NCI-H526 (cell line): ENCODE measurements at places on chromosomes 16 and 17.

DNA sequence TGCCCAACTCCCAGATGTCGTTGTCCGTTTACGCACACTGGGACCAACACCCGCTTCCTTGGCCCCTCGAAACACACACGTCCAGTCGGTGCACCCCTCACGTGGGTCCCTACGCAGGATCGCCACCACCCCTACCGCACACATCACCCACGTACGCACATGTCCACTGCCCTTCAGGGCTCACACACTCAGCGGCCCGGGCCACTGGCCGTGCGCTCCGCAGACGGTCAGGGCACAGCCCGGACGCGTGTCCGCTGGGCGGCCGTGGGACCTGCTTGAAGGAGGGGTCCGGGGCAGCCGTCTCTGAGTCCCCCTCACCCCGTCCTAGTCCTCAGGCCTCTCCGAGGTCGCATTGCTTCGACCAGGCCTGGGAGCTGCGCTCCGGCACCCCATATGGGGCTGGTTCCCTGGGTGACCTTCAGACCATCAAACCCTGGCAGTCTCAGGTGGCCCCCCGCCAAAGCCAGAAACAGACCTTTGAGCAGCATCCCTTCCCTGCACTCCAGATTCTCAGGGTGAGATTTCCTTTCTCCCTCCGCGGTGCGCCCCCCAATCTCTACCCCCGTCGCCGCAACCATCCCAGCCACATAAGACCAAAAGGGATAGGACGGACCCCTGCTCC is 914 bp upstream of the GPRC5B start:
- DNase-seq = no peak

DNA sequence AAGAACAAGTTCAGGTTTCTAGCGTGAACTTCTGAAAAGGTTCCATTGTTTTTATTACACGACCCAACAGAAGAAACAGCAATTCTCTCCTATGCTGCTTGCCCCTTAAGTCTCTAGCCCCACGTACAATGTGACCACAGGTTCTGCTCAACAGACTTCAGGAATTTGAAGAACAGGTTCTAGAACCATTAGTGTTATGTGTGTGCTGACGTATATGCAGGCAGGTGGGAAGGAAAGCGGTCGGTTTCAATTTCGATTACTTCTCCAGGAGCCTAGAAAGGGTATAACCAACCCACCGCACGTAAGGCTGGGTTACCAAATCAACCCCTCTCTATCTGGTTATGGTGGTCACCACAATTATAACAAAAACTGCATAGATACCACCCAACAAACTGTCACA is 39.4 kb downstream of the XPO6 start:
- DNase-seq = no peak

DNA sequence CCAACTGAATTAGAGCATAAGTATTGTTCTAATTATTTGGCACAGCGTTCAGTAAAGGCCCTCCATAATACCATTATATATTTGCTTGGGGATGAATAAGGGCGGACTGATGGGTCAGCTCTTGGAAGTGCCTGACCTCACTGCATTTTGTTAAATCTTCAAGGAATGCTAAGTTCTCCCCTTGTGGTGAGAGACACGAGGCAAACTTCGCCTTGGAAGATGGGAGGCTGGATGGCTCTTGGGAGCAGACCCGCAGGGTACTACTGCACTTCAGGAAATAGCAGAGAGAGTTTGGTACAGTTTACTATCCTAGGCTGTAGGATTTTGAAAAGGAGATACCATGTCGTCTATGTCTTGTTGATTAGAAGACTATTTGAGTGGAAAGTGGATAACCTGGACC is 87.0 kb upstream of the RPRML start:
- no peak for DNase-seq

- DNase-seq = no peak
These were observed 78.5 kb downstream of the KLHDC4 start for GRCh38 chr16:87687126-87687910.

DNA sequence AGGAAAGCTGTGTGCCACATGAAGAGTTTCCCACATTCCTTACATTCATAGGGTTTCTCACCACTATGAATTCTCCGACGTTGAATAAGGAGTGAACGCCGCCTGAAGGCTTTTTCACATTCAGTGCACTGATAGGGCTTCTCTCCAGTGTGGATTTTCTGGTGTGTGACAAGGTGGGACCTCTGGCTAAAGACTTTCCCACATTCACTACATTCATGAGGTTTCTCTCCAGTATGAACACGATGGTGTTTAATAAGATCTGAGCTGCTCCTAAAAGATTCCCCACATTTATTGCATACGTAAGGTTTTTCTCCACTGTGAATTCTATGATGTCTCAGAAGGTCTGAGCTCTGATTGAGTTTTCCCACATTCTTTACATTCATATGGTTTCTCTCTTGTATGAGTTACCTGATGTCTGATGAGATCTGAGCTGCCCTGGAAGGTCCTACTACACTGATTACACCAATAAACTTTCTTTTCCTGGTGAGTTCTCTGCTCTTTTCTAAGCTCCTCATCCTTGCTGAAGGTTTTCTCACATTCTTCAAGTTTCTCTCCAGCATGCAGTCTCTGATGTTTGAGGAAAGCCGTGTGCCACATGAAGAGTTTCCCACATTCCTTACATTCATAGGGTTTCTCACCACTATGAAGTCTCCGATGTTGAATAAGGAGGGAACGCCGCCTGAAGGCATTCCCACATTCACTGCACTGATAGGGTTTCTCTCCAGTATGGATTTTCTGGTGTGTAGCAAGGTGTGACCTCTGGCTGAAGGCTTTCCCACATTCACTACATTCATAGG is 10.0 kb downstream of the ZNF594 start:
- DNase-seq = no peak

GRCh38 chr17:59221159-59221847 is 992 bp downstream of the GDPD1 start:
- DNase-seq = no peak

DNA sequence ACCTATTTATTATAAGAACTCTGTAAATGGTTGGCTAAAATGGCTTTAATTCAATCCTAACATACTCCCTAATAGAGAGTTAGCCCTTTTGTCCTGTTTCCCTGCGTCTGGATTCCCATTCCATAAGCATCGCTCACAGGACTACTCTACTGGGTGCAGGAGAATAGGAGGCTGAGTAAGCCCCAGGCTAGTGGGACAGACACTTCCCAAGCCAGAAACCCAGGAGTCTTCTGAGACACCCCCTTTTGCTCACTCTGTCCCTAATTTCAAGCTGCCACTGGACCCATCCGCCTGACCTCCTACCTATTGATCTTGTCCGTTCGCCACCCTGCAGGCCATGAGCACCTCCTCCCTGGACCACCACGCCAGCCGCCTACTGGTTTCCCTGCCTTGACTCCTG is 16.7 kb upstream of the TOB1 start:
- DNase-seq = no peak

- no peak for DNase-seq
These were observed 189.4 kb downstream of the RAB11FIP4 start for GRCh38 chr17:31580706-31581490.

- no peak for DNase-seq
These were observed 34.1 kb downstream of the TLE7 start for GRCh38 chr16:71407731-71408130.

- no peak for DNase-seq
These were observed 80.2 kb downstream of the RPTOR start for GRCh38 chr17:80624864-80625263.

DNA sequence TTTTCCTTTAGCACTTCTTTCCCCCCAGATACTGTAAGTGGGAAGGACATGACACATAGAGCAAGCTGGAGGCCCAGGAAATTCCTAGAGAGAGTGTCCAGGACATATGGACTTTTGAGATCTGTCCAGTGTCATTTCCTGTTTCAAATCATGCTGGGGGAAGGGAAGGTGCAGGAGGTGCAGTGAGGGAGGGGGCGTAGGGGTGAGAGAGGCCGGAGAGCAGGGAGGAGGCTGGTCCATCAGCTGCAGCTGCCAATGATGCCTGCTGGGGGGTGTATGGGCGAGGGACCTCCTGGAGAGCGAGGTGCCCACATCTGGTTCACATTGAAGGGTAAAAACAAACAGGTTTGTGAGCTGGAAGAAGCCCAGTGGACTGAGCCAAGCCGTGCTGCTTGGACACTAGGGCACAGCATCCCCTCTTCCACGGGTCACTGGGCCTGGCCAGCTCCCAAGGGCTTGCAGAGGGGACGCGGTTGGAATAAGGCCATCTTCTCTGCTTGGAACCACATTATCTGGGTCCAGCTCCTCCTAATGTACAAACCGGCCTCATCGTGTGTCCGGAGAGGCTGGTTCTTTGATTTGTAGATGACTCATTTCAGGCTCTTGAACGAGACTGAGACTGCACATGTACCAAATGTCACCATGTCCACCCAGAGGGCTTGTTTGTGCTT is 70.4 kb upstream of the SMURF2 start:
- no peak for DNase-seq

DNA sequence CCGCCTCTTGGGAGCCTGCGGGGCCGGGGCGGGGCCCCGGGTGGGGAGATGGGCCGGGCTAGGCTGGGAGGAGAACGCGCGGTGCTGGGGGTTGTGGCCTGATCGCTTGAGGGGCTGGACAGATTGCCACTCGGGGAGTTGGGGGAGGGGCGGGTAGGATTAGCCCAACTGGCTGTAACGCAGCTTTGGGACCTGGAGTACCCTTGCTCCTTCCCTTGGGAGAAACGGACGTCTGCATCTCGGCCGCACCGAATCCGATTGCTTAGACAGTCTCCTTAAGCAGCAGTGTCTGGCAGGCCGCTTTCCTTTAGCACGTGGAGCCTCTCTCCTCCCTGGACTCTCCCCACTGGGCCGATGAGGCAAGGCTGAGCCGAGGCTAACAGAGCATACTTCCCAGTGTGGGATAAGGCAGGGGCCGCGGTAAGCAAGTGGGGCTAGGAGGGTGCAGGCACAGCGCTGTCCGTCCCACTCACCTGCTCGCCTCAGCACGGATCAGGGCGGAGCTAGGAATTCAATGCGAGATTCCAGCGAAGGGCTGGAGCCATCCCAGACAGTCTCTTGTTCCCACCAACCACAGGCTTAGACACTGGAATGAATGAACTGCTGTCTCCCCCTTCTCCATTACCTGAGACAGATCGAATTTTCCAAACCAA is 540 bp upstream of the ACLY start:
- peak; percentile 70 for DNase-seq

DNA sequence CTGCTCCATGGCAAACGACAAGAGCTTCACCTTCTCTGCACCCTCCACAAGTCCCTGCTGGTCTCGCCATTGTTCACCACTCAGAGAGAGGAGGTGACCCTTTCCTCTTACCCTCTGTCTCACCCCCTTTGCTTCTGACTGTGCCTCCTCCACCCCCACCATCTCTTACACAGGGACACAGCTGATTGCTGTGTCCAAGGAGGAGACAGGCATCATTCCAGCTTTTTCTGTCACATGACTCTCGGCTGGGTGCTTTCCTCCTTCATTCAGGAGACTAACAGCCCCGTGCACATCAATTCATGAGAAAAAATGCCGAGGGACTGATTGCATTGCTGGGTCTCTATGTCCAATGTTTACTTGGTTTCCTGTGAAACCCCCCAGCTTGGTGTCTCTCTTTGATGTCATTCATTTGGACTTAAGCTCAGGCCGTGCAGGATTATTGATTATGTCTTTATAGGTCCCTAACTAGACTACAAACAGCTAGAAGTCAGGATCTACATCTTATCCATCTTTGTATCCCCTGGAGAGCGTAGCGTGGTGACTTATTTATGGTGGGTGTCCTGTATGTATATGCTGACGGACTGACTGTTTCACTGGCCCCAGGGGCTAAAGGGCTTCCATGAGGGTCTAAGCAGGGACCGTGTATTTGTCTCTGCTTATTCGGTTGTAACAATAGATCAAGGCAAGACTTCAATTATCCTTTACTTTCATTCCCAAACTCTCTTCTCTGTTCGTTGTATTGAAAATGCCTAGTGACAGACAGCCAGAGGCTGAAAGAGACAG is 82.2 kb upstream of the CDH13 start:
- DNase-seq = no peak

DNA sequence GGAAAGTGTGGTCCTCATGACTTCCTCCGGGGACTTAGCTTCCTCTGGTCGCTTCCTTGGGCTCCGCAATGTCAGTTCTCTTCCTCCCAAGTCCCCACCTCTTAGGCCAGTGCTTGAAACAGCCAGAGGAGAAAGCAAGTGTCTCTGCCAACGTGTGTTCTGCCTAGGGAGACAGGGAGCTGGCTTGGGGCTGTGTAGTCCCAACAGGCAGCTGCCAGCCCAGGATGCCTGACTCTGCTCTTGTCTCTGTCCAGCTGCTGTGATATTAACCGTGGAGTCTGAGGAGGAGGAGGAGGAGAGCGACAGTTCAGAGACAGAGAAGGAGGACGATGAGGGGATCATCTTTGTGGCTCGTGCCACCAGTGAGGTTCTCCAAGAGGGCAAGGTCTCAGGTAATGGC is 13.5 kb upstream of the PLEKHG4 start:
- no peak for DNase-seq

DNA sequence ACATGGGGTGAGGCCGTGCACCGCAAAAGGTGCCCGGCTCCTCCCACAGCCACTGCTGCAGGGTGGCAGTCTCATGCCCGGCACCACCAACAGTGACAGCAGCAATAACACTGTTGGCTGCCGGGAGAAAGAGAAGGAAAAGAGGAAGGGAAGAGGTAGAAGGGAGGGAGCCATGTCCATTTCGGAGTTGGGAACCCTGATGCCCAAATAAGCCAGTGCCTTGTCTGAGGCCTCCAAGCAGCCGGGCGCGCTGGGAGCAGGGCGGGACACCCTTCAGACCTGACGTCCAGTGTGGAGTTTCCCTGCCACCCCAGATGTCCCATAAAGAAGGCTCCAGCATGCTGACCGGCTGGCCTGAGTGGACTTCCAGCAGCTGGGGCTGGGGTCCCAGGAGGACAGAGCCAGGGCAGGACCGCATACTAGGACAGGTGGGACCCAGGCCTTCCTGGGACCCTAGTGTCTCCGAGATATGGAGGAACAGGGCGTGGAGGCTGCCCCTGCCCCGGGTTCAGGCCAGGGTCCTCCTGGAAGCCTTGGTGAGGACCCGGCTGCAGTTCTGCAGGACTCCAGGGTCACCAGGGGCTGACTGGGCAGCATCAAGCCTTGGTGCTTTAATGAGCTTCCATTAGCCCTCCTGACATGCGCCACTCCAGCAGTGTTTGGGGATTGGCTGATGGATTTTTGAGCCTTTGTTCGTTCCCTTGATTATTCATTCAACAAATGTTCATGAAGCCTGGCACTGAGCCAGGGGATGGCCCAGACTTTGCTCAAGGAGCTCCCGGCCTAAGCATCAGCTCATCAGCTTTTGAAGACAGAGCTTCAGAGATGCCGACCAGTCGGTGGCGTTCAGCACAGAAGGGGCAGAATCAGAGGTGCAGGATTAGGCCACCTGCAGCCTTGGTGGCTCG is 223.6 kb upstream of the CIBAR2 start:
- no peak for DNase-seq

DNA sequence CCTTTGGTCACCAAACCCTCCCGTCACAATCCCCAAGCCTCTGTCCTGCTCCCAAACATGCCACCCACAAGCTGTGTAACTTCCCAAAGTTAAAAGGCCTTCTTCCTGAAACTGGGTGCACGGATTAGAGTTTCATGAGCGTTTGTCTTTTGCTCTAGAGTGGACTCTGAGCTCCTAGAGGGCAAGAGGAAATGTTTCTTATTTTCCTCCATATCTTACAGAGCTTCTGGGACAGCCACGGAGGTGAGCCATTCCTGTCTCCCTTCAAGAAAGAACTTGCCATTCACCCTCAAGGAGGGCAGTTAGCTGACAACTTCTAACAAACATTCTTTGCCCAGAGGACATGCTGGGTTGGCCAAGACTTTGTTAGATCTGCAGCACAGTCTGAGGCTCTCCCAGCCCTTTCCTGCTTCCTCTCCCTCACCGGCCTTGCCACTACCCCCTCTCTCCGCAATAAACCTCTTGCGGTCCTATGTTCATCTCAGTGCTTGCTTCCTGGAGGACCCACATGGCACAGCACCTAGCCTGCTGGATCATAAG is 2.6 kb upstream of the MYCBPAP start:
- no peak for DNase-seq

GRCh38 chr17:60712675-60713074 is 35.0 kb downstream of the BCAS3 start:
- no peak for DNase-seq
